ENCODE measurements at places on chromosomes 2 and 18.
A peak's percentile ranks its signal among the peaks of the same experiment; 100 is the strongest.

DNA sequence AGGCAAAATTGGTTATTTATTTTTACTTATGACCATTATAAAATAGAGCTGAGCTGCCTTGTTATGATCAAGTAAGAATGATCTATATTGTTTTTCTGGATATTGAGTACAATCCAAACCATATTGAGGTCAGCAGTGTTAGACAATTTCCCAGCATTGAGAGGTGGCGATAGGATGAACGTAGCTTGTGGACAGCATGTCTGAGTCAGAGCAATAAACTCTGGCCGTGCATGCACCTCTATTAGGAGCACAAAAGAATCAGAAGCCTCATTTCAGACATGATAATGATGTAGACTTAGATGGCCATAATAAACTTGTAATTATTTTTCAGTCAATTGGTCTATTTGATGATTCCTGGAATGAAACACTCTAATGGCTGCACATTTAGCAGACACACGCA, 491.6 kb downstream of the RIT2 start:
- ATAC-seq, result no peak

GRCh38 chr18:67456711-67457110, 59.8 kb downstream of the DSEL start:
- ATAC-seq, result no peak

DNA sequence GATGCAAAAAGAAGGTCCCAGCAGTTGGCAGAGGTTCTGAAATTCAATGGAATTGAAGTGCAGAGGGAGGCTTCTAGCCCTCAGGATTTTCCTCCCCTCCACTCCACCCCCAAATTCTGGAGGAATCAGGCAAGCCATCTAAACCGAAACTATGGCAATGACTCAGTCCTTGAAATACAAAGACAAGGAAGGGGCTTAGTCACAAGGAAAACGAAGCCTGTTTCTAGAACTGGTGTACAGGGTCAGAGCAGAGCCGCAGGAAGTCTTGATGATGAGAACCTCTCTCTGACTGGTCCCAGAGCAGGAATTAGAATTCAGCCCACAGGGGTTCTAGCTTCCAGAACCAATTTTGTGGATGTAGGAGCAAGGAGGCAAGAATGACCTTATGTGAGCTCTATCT, 111.7 kb upstream of the SCN1A start:
- peak; percentile 35 for ATAC-seq

GRCh38 chr2:219285373-219285735, 6.2 kb downstream of the DNAJB2 start:
- no peak for ATAC-seq

GRCh38 chr2:139645617-139646016, 865.4 kb upstream of the NXPH2 start:
- no peak for ATAC-seq

GRCh38 chr2:230905448-230906421, 19.3 kb downstream of the GPR55 start:
- peak; percentile 46 for ATAC-seq

DNA sequence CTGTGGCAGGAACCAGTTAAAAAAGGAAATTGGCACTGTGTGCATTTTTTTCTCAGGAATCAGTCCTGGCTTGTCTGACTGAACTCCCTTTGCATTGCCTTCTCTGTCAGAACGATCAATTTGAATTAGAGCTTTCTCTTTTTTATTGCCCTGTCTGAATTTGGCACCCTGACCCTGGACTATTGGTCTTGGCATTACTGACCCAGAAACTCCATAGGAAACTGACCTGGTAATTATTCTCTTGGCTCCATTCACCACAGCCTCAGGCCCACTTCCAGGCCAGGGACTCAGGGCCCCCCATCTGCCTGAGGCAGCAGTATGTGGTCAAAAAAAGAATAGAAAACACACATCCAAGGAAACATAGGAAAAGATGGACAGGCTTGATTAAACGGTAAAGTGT, 32.0 kb upstream of the CCDC88A start:
- ATAC-seq, result no peak

- ATAC-seq, result no peak
These were observed 328.2 kb downstream of the GBX2 start for GRCh38 chr2:235839974-235840373.

GRCh38 chr18:26745288-26746181, 120.0 kb downstream of the AQP4 start:
- no peak for ATAC-seq

- no peak for ATAC-seq
These were observed 28.3 kb downstream of the ARL5A start for GRCh38 chr2:151799886-151800292.

GRCh38 chr2:101754618-101755017, 57.1 kb downstream of the MAP4K4 start:
- no peak for ATAC-seq

GRCh38 chr2:159124441-159124911, 156.0 kb downstream of the TANC1 start:
- no peak for ATAC-seq

- ATAC-seq, result no peak
These were observed 259.0 kb upstream of the ERBB4 start for GRCh38 chr2:212797484-212798205.

DNA sequence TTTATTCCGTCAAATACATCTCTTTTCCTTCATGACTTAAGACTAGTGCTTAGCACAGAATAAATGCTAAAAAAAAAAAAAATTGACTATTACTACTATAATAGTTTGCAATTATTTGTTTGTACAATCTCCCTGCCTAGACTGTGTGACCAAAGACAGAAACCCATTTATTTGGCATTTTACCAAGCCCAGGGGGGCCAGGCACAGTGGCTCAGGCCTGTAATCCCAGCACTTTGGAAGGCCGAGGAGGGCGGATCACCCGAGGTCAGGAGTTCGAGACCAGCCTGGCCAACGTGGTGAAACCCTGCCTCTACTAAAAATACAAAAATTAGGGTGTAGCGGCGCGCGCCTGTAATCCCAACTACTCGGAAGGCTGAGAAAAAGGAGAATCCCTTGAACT, 1.4 kb downstream of the ASB3 start:
- ATAC-seq, result no peak

GRCh38 chr2:133459590-133459989, 108.7 kb downstream of the NCKAP5 start:
- ATAC-seq, result no peak

DNA sequence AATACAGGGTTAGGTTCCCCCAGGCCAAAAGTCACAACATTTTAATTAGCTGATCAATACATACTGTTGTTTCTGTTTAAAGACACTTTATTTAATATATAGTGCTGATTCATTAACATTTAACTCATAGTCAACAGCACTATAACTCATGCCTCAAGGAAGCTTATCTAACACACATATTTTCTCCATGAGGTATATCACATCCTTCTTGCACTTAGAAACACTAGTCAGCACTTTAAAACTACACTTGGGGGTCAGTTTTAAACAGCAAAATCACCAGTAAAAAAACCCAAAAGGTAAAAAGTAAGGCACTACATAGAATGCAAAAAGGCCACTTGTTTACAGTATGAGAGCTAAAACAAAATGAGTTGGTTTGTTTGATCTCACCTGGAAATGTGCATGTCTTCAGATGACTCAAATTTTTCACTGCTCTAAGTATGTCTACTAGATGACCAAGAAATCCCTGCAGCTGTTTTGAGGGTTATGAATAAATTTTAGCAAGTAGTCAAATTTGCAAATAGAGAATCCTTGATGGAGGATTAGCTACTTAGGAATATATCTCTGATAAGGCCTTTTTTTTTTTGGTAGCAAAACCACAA, 54.1 kb upstream of the EPB41L5 start:
- ATAC-seq, result no peak

GRCh38 chr2:161416708-161417437, 776 bp downstream of the TBR1 start:
- peak; percentile 9 for ATAC-seq

GRCh38 chr2:123606631-123607030, 418.5 kb upstream of the CNTNAP5 start:
- ATAC-seq, result no peak

GRCh38 chr2:172612051-172612450, 56.2 kb downstream of the PDK1 start:
- ATAC-seq, result no peak
